ENCODE measurements at places on chromosomes 13 and 19. TPM values are rescaled to one million over a fixed set of nuclear protein-coding genes. Genes with fewer than 3 reads are reported as not detected.

GRCh38 chr19:12754465-12755196 is 3.0 kb downstream of the BEST2 start:
- no peak overlapping the region for H3K4me3 ChIP-seq
- H3K27ac ChIP-seq, result no peak overlapping the region
- H3K27me3 ChIP-seq, result peaks cover 27% of the 10 kb centered on the region
- peaks cover 19% of the 10 kb centered on the region for H3K4me1 ChIP-seq
- H3K36me3 ChIP-seq, result no peaks in the 10 kb centered on the region

Gene PTBP1
- total RNA-seq, result 285 TPM

- no peak overlapping the region for H3K27ac ChIP-seq
- no peaks in the 10 kb centered on the region for H3K4me1 ChIP-seq
- no peak for DNase-seq
- no peak overlapping the region for H3K4me3 ChIP-seq
Observed at GRCh38 chr13:77533875-77534788, 1.4 kb upstream of the SCEL start.

DNA sequence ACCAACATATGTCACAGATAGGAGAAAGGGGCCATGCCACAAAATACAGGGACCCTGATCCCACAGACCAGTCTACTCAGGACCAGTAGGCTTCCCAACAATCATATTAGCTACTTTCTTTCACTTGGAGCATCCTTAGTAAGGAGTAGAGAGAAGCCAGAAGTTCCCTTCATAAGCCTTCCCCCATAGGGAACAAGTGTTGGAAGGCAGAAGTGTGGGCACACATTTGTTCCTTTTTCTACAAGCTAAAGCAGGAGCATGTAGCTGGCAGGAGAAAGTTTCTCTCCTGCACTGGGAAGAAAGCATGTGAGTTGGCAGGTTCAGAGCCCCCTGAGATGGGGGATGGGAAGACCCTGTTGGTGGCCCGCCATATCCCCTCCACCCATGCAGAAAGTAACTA is 165.4 kb downstream of the KCTD12 start:
- H3K4me3 ChIP-seq, result no peak overlapping the region
- peaks cover 7% of the 10 kb centered on the region for H3K4me1 ChIP-seq
- H3K27ac ChIP-seq, result no peak overlapping the region
- no peak for DNase-seq

Gene SIGLEC12
- not detected for total RNA-seq

DNA sequence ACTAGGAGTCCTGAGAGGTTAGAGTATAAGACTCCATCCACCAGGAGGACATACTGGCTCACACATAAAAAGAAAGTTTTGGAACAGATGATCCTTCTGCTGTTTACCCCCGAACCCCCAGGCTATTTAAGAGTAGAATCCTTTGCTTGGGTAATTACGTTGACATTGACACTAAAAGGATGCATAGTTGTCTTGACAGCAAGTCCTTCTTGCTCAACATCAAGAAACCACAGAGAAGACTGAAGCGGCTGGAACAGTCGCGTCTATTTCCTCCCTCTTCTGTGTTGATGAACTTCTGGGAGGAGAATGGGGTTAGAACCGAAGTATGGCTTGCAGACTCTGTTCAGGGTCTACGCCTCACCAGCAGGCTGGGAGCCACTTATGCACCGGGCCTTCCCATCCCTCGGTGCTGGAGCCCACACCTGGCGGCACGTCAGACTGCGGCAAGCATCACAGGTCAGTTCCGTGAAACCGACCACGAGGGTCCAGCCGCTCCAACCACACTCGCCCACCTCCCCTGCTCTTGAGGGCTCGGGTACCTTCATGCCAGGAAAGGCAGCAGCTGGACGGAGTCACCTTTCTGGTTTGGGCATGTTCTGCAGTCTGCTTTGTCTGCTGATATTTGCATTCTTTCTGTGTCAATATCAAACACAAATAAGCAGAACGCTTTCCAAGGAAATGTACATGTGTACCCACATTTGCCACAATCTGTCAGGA is 42.4 kb upstream of the RANBP3 start:
- H3K27me3 ChIP-seq, result no peaks in the 10 kb centered on the region
- H3K36me3 ChIP-seq, result peaks cover 4% of the 10 kb centered on the region
- no peak overlapping the region for H3K4me3 ChIP-seq
- H3K27ac ChIP-seq, result no peak overlapping the region
- DNase-seq, result peak; percentile 78
- peaks cover 24% of the 10 kb centered on the region for H3K4me1 ChIP-seq

GRCh38 chr13:49760558-49760957 is 31.9 kb downstream of the KPNA3 start:
- peaks cover 9% of the 10 kb centered on the region for H3K4me1 ChIP-seq
- peak overlapping the region; percentile 27 for H3K27ac ChIP-seq
- no peak overlapping the region for H3K4me3 ChIP-seq
- H3K27me3 ChIP-seq, result no peaks in the 10 kb centered on the region
- DNase-seq, result no peak

DNA sequence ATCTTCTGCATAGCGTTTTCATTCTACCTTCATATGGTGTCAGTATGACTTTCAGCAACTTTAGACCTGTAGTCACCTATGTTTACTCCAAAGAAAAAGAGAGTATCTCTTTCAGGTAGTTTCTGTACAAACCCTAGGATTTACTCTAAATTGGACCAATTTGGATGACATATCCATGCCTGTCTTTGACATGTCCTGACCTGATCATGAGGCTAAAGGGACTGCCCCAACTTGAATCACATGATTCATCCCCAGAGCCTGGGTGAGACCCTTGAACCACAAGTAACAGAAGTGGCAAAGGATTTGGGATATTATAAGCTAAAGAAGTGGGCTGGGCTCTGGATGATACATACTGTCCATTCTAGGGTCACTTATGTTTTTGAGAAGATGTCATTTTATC is 124.5 kb upstream of the CSNK1A1L start:
- H3K4me1 ChIP-seq, result peaks cover 29% of the 10 kb centered on the region
- H3K27ac ChIP-seq, result no peak overlapping the region
- H3K4me3 ChIP-seq, result no peak overlapping the region
- H3K27me3 ChIP-seq, result no peaks in the 10 kb centered on the region
- DNase-seq, result no peak

- H3K27ac ChIP-seq, result no peak overlapping the region
- DNase-seq, result no peak
- no peak overlapping the region for H3K4me3 ChIP-seq
Observed at GRCh38 chr13:68834375-68834774, 1273.3 kb upstream of the ATXN8OS start.

- H3K4me1 ChIP-seq, result peaks cover 100% of the 10 kb centered on the region
- H3K4me3 ChIP-seq, result peak overlapping the region; percentile 14
- H3K27me3 ChIP-seq, result no peaks in the 10 kb centered on the region
- H3K27ac ChIP-seq, result peak overlapping the region; percentile 93
Observed at GRCh38 chr13:110409581-110409992, 102.5 kb downstream of the COL4A2 start.

GRCh38 chr13:27619728-27620376 is 477 bp downstream of the LNX2 start:
- peak overlapping the region; percentile 92 for H3K27ac ChIP-seq
- peaks cover 41% of the 10 kb centered on the region for H3K4me1 ChIP-seq
- peak overlapping the region; percentile 90 for H3K4me3 ChIP-seq
- DNase-seq, result no peak
- H3K27me3 ChIP-seq, result no peaks in the 10 kb centered on the region
- peaks cover 3% of the 10 kb centered on the region for H3K36me3 ChIP-seq

- peaks cover 6% of the 10 kb centered on the region for H3K4me1 ChIP-seq
- H3K27me3 ChIP-seq, result no peaks in the 10 kb centered on the region
- DNase-seq, result no peak
Observed at GRCh38 chr13:42378383-42378780, 106.4 kb downstream of the AKAP11 start.

DNA sequence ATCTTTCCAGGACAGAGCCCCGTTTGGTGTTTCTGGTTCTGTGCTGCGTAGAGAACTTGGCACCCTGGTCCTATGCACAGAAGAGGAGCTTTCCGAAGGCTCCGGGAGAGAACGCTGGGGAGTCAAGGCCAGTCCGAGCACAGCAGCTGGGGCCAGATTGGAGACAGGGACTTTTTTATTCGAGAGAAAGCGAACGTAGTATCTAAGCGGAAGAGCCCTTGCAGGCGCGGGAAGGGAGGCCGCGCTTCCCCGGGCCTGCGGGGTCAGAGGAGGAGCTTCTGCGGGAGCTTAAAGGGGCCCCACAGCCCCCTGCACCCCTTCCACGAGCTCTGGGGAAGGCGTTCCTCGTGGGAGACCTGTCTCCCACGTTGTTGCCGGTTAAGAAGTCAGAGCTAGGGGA is 48.6 kb upstream of the ARHGEF7 start:
- no peak overlapping the region for H3K27ac ChIP-seq
- no peak for DNase-seq
- peak overlapping the region; percentile 84 for H3K4me3 ChIP-seq
- H3K4me1 ChIP-seq, result peaks cover 6% of the 10 kb centered on the region

- H3K27me3 ChIP-seq, result no peaks in the 10 kb centered on the region
- DNase-seq, result no peak
- H3K36me3 ChIP-seq, result no peaks in the 10 kb centered on the region
Observed at GRCh38 chr13:24232474-24232873, 72.0 kb downstream of the SPATA13 start.

DNA sequence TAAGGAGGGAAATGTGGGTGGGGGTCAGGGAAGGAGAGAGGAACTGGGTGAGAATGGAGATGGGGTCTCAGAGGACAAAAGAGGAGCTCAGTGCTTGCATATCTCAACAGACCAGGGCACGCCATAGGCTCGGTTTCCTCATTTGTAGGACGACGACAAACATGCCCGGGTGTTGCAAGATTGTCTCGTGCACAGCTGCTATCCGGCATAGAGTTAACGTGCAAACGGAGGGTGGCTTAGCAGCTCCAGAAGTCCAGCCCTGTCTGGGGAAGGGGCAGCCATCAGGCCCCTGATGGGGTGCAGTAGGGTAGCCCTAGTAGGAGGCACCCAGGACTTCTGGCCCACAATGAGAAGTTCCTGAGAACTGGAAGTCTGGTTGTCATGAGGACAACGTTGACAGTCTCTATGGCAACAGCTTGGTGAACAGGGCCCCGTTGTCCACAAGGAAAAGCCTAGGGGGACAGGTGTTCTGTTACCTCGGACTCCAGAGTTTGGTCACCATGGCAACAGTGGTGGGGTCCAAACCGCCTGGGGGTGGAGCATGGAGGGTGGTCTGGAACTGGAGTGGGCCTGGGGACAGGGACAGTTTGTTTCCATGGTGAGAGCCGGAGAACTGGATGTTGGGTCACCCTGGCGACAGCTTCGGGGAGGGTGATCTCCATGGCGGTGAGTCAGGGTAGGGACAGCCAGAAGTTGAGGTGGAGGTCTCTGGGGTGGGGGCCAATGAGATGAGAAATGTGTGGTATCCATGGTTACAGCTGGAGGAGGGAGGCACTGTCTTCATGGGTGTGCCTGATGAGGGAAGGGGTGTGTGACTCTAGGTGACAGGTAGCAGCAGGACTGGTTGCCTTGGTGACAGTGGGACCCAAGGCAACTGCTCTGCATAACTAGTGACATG is 16.8 kb downstream of the TM6SF2 start:
- H3K36me3 ChIP-seq, result no peaks in the 10 kb centered on the region
- no peak overlapping the region for H3K4me3 ChIP-seq
- no peak overlapping the region for H3K27ac ChIP-seq
- no peaks in the 10 kb centered on the region for H3K4me1 ChIP-seq

DNA sequence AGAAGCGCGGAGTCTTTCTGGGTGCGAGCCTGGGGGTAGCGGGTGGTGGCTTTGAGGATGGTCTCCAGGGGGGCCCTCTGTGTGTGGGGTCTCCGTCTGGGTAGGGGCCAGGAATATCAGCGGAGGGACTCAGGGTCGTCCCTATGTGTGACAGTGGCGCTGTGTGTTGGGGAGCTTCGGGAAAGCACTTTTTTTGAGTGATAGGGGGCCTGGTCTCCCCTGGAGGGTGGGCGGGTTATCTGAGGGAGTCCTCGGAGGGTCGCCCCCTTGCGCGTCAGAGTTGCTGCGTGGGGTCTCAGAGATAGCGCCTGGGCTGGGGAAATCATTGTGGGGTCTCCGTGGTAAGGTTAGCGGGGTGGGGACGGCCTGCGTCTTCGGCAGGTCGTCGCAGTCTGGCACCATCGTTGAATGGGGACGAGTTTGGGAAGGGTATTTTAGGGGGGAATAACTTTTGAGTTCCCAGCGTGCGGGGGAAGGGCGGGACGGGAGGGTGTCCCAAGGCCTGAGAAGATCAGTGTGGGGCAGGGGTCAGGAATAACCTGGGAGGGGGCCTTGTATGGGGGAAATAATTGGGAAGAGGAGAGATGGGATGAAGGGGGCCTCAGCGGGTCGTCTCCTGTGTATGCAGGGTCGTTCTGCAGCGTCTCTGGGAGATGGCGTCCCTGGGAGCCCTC is 857 bp downstream of the IER2 start:
- H3K4me3 ChIP-seq, result peak overlapping the region; percentile 99
- no peaks in the 10 kb centered on the region for H3K27me3 ChIP-seq
- peaks cover 6% of the 10 kb centered on the region for H3K36me3 ChIP-seq
- DNase-seq, result no peak
- peak overlapping the region; percentile 98 for H3K27ac ChIP-seq
- H3K4me1 ChIP-seq, result peaks cover 25% of the 10 kb centered on the region

- H3K36me3 ChIP-seq, result peaks cover 2% of the 10 kb centered on the region
- H3K4me3 ChIP-seq, result no peak overlapping the region
- no peak for DNase-seq
- no peak overlapping the region for H3K27ac ChIP-seq
- no peaks in the 10 kb centered on the region for H3K27me3 ChIP-seq
Observed at GRCh38 chr13:19159181-19159580, 22.4 kb downstream of the TUBA3C start.

DNA sequence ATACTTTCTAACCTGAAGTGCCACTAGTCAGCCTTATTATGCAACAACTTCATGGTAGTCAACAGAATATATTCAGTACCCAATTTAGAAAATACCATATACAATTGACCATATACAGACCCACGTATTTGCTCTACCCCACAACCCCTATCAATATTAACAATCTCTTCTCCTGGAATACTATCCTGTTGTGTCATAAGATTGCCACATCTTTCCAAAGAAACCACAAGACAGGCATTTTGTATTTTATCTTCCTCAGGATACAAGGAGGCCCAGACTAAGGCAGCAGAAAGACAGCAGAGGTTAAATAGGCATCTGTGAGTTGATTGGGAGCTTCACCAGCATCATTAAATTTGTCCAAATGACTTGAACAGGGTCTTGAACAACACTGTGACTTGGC is 4.5 kb downstream of the SPART start:
- peaks cover 2% of the 10 kb centered on the region for H3K36me3 ChIP-seq
- H3K27me3 ChIP-seq, result no peaks in the 10 kb centered on the region
- H3K4me1 ChIP-seq, result peaks cover 66% of the 10 kb centered on the region
- H3K4me3 ChIP-seq, result no peak overlapping the region

DNA sequence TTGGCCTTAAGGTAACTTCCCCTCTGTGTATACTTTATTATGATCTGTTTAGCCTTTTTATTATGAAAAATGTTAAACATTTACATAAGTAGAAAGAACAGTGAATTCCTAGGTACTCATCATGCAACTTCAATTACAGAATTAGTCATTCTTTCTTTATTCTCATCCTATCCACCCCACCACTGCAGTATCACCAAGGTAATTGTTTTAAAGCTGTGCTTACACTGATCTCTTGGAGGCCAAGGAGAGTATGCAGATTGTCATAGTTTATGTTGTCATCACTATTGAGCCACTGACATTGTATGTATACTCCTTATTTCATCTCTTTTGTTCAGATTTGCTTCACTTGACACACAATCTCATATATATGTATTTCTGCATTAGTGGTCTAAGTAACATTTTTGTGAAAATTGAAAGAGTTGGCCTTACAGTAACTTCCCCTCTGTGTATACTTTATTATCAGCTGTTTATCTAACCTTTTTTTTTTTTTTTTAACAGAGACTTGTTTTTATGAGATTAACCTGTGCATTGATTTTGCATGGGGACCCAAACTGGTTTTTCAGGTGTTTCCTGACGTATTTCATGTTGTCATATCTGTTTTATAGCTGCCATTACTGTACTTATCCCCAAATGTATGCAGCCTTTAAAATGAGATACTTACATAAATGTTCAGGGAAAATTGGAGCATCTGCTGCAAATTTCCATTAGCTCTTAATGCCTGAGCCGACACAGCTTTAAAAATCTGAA is 4.5 kb downstream of the ZNF507 start:
- no peak overlapping the region for H3K4me3 ChIP-seq
- H3K4me1 ChIP-seq, result peaks cover 41% of the 10 kb centered on the region
- H3K27me3 ChIP-seq, result no peaks in the 10 kb centered on the region
- H3K27ac ChIP-seq, result no peak overlapping the region
- H3K36me3 ChIP-seq, result peaks cover 18% of the 10 kb centered on the region
